ENCODE measurements at places on chromosomes 2 and 18.

DNA sequence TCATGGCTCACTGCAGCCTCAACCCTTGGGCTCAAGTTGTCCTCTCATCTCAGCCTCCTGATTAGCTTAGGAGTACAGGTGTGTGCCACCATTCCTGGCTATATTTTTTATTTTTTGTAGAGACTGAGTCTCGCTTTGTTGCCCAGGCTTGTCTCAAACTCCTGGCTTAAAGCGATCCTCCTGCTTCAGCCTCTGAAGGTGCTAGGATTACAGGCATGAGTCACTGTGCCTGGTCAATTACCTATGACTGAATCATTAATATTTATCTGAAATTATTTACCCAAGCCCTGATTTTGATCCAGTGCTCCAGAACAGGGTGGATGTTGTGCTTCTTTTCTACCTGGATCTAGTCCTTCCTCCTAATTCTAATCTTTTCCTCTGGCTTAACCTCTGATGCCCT is 87.8 kb downstream of the MAP2 start:
- no peak for DNase-seq

DNA sequence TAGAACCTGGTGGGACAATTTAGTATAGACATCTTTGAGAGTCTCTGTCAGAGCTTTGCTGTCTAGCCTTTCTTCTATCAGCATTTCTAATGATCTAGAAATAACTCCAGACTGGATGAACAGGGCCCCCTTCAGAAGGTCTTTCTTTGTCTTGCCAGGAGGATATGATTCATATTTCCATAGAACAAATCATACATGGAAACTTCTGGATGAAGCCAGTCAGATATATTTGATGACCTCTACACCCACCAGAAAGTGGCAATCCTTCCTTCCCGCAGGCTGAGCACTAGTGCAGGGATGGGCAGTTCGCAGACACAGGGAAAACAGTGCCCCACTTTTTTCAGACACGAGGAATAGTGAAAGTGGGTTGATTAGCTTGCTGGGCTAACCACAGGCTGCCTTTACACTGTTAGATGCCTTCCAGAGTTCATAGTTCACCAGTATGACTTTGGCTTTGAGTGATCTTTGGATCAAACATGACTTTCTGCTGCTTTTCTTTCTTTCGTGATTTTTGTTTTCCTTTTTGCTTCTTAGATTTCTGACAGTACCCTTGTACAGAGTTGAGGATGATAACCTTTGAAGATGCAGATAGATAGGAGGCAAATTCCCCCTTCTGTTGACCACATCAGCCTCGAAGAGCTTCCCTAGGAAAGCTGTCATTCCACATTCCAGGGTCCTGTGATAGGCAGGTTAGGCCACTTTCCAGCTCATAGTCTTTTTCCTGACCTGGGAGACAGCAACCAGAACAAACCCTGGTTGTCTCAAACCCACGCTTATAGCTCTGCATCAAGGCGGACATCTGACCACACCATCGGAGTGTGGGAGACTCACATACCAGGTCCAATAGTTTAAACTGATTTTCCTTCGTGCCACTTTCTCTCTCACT is 237.0 kb downstream of the ZNF407 start:
- DNase-seq, result no peak

DNA sequence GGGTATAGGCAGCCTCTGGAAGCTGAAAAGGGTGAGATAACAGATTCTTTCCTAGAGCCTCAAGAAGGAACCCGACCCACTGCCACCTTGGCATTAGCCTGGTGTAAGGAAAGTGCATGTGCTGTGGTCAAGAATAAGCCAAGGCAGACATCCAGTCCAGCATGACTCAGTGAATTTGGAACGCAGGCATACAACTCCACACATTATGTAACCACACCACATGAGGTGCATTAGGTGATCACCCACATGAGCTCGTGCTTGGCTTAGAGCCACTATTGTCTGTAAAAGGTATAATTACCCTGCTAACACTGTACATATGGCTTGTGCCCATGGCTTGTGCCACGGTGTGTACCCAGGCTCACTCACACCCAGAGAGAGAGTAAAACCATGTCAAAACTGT is 583.7 kb upstream of the HNMT start:
- DNase-seq, result no peak

DNA sequence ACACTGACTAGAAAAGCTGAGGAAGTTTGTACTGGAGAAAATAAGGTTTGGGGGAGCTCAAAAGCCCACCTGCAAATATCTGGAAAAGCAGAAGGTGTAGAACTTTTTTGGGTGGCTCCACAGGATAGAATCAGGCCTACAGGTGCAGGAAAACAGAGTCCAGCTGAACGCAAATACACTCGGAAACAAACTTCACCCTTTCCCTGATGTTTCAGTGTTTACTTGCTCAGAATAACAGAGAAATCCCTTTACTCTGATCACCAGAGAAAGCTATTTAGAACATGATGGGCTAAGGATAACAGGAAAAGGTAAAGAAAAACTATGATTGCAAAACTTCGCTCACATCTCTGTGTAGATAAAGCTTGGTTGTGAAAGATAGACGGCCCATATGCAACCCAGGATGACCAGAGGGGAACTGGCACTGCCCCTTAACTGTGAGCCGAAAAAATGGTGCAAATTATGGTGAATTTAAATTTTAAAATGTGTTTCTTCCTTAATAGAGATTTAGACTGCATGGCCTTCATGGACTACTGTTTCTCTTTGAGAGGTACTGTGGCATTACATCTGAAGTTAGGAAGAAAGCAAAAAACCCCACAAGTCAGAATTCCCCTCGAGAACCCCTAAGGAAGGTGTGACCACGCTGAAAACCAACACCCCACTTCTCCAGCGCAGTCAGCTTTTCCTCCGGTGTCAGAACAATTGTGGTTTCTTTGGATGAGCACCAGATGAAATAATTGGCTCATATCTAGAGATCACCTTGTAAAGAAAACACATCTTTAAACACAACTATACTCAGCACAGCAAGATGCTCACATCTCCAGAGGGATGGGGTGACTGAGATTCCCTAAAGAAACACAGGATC is 84.5 kb upstream of the TMEM247 start:
- no peak for DNase-seq

DNA sequence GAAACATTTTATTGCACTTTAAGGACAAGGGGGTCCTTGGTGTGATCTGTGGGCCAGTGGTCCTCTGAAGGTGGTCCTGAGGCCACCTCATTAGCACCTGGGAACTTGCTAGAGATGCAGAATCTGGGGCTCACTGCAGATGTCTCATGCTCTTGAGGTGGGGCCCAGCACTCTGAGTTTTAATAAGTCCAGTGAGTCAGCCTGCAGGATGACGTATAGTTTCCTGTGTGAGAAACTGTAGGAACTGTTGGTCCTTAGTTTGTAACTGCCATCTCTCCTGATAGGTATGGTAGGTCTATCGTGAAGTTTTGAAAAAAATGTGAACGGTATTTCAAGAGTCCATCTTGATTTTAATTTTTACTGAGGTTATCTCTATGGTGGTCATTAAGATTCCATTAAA is 2.8 kb downstream of the TRPM8 start:
- DNase-seq, result no peak

GRCh38 chr2:4336864-4337263 is 633.5 kb downstream of the DCDC2C start:
- DNase-seq, result no peak

- DNase-seq, result no peak
Measured at GRCh38 chr2:234278556-234279255, 218.2 kb downstream of the ARL4C start.

- no peak for DNase-seq
Measured at GRCh38 chr18:31617031-31617717, 25.5 kb downstream of the TTR start.

DNA sequence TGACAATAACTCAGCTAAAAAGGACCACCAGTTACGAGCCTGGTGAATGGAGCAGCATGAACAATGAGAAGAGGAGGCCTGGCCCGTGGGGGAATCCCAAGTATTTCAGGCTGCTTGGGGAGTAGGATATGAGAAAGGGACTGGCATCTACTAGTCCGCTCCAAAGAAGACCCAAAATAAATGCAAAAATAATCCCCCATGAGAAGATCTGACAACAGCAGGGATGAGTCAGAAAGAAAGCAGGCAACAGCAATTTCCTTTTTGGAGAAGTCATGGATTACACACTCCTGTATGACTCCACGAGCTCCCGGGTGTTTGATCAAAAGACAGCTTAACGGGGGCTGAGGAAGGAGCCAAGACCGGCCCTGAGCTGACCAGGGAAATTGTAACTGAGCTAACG is 111.4 kb downstream of the SOX11 start:
- no peak for DNase-seq

DNA sequence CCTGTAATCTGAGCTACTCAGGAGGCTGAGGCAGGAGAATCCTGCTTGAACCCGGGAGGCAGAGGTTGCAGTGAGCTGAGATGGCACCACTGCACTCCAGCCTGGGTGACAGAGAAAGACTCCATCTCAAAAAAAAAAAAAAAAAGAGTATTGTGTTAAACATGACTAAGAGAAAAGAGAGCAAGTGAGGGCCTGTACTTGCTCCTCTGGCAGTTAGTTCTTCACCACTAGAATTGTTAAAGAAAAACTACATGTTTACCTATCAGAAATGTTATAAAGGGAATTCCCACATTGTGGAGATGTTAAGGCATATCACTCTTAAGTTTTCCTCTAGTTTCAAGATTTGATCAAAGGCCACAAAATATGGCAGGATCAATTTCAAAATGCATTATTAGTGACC is 75.4 kb upstream of the LRATD1 start:
- no peak for DNase-seq

DNA sequence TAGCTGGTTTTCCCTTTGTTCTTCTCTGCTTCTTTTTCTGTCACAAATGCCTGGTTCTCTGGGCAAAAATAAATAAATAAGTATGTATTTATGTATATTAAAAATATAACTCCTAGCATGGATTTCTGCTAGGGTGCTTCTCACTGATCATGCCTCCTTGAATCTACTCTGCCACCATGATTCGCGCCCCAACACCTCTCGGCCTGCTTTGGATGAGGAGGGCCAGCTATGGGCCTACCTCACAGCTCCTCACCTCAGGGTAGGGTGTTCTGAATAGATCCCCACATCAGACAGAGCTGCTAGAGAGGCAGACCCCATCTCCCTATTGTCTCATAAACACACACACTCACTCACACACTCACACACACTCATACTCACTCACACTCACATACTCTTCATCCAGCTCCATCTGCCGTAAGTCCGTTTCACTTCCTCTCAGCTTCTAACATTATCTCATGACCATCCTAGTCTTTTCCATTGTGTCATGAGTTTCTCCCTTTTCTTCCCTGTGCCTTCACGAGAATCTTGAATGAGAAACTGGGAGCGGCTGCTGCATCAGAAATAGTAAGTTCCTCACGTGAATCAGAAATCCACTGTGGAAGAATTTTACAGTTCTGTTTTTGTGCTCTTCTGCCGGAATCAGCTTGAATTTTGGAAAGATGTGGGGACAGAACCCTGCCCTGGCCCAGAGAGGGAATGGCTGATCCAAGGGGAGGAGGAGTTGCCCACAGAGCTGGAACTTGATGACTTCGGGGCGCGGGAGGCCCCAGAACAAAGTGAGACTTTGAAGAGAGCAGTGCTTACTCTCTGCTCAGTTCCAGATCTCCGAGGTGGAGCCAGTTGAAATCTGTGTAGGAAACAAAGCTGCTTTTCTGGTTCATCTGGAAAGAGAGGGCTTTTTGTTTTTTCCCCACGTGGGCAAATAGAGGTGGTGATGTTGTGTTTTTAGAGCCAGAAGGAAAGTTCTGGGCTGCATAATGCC is 20.9 kb downstream of the ANXA4 start:
- DNase-seq, result no peak

- no peak for DNase-seq
Measured at GRCh38 chr2:158815658-158816057, 20.5 kb downstream of the DAPL1 start.

DNA sequence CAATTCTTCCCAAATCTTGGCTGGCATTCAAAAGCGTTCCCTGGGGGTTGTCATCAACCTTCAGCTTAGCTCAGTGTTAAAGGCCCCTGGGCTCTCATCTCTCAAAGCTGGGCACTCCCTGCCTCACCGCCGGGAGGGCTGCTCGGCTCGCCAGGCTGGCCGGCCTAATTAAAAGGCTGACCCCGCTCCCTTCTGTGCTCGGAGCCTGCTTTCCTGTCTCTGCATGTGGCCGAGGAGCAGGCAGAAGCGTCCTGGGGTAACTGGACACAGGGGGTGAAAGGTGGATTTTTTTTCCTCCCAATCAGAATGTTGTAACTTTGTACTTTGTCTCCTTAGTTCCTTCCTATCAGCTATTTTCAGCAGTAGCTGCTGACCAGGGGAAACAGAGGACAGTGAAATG is 231.1 kb downstream of the GBX2 start:
- DNase-seq, result no peak

- DNase-seq, result no peak
Measured at GRCh38 chr2:72040629-72041571, 106.8 kb downstream of the CYP26B1 start.

All from NCI-H510A (cell line).